ENCODE measurements at places on chromosomes 5 and 9.

DNA sequence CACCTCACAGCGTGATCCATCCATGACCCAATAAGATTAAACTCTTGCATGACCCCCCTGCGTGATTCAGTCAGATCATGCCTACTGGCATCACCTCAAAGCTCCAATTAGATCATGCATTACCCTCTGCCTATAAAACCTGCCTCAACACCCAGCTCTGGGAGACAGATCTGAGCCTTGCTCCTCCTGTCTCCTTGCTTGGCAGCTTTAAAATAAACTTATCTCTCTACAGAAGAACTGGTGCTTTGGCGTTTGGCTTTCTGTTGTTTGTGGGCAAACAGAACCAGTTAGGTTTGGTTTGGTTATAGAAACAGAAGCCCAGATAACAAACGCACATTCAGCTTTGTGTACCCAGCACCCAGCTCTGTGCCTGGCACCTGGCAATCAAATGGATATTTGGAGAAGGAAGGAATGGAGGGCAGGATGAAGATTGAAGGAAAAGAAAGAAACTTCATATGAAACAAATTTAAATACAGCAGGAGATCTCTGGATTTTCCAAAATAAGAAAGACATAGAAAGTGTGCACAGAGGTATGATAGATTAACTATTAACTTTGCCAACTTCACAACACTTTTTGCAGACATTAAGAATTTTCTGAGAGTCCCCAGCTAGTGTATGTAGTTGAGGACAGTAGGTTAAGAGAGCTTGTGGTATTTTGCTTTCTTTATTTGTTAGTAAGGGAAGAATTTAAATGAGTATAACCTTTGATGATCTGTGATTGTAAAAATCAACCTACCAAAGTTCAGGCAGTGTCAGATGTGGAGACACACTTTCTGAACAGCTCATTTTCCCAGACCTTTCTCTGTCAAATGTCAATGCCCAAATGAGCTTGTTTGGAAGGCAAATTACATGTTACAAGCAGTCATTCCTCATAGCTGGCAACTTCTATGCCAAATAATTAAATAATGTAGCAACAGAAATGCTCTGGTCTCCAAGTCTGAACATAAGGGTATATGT is 102.1 kb upstream of the ASTN2 start:
- no peak for DNase-seq

- no peak for DNase-seq
Observed at GRCh38 chr5:59553992-59554391, 339.5 kb downstream of the PDE4D start.

DNA sequence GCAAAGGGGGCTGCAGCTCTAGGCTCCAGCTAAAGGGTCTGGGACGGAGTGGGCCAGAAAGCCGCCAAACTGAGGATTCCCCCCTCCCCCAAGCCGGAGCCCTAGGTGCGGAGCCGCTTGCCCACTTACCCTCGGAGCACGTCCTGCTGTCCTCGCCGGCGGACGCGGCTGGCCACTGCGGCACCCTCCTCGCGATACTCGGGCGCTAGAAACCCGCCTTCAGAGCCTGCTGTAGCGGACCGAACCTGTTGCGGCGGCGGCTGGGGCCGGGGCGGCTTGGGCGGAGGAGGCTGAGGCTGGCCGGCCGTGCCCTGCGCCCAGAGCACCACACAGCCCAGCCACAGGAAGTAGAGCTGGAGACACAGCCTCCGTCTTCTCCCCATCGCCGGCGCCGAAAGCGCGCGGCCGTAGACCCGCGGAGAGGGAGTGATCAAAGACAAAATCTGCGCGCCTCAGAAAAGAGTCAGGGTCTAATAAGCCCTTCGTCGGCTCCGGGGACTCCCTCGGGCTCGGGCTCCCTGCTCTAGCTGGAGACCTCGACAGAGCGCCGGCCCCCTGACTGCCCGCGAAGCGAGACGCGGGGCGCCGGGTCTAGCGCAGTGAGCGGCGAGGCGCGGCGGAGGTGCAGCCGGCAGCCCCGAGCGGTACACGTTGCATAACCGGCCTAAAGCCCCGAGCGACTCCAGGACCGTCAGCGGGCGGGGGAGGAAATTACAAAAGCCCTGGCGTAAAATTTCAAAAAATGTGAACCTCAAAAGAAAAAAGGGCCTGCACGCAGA is 635 bp downstream of the FBN2 start:
- DNase-seq: no peak

GRCh38 chr5:158301186-158301585 is 442.2 kb upstream of the CLINT1 start:
- DNase-seq: no peak

GRCh38 chr9:73613092-73613701 is 461.5 kb downstream of the ANXA1 start:
- DNase-seq: no peak

DNA sequence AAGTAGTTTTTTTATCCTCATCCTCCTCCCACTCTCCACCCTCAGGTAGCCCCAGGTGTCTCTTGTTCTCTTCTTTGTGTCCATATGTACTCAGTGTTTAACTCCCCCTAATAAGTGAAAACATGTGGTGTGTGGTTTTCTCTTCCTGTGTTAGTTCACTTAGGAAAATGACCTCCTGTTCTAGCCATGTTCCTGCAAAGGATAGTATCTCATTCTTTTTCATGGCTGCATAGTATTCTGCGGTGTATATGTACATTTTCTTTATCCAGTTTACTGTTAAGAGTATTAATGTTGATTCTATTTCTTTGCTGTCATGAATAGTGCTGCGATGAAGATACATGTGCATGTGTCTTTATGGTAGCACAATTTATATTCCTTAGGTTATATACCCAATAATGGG is 68.4 kb upstream of the RANBP3L start:
- DNase-seq: no peak

DNA sequence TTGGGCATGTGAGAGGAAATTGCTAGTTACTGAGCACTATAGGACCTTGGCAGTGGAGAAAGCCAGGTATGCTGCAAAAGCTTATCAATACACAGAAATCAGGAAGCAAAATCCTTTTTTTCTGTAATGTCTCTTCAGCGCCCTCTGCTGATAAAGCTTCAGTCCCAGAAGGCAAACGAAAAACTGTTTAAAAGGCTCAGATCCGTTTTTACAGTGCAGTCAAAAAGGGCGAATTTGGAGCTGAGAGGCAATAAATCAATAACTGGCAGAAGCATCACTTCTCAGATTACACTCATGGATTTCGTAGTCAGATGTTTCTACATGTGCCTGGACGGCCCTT is 1.1 kb upstream of the MAN2A1 start:
- DNase-seq: no peak

- DNase-seq: no peak
Observed at GRCh38 chr5:57725658-57726504, 243.3 kb upstream of the ACTBL2 start.

DNA sequence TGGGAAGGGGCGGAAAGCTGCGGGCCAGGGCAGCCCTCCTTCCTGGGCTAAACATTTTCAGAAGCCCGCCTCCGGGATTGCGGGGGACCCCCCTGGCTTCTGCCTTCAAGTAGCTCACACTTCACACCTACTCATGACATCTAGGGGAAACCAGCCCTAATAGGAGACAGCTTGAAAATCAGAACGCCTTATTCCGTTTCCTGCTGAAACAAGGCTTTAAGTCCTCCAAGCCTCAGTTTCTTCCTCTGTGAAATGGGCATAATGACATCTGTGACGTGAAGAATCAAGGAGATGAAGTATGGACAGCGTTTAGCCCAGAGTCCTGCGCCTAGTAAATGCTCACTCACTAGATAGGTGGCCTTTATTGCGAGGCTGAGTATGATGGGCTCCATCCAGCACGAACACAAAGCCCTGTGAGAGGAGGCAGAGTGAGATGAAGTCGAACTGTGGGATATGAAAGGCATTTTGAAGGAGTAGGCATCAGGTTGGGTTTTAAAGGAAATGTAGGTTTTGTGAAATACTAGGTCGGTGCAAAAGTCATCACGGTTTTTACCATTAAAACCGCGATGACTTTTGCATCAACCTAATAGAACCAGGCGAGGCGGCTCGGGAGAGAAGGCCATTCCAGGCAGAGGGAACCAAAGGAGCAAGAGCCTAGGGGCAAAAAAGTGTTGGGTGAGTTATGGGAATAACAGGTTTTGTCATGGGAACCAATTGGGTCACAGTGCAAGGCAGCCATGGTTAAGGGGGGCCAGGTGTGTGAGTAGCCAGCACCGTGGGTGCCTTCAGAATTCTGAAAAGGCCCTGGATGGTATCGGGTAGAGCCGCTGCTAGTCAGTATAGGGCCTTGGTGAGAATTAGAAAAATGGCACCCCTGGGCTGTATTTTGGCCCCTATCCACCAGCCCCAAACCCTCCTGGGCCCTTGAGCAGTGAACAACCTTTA is 1.0 kb upstream of the TSC1 start:
- DNase-seq: no peak

DNA sequence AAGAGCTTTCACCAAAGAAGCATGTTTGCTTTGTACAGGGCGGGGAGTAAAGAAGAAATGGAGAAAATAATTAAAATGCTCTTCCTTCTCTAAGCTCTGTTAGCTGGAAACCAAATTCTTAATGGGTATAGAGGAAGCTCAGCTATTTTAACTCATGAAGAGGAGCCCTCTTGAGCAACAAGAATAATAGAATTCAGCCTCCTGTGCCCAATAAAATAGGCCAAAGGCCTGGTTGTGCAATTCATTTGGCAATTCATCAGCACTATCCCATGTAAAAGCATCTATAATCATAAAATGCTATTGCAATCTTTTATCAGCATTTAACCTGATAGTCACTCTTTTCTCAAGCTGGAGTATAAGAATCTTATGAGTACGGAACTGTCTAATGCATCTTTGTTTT is 133.6 kb upstream of the CDH6 start:
- DNase-seq: no peak

DNA sequence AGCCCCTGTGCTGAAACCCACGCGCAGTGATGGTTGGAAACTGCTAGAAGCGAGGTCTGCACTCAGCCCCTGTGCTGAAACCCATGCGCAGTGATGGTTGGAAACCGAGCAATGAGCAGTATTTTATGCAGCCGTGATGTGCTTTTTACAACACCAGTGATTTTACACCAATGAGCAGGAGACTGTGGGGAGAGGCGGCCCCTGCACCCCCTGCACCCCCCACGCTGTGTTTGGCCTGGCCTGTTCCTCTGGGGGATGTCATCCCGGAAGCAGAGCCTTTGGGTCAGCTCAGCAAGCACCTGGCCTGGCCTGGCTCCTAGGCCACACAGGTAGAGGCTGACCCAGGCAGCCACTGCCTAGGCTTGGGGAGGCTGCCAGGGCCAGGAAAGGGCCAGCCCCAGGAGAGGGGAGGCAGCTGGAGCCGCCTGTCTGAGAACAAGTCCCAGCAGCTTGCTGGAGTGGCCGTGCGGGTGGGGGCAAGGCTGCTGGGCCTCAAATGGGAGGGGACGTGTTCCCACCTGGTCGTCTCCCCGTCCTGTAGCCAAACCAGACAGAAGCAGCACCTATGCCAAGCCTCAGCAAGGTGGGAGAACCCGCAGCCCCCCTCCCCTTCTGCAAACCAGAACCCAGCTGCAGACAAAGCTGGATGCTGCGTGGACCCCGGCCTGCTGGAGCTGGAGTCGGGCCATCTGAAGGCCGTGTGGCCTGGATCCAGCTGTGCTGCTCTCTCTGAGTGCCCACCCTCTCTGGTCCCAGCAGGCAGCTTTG is 46.8 kb downstream of the DBH start:
- DNase-seq: no peak

- no peak for DNase-seq
Observed at GRCh38 chr5:154368041-154368800, 77.6 kb upstream of the SAP30L start.

Data from T-helper 2 cell (primary cell).